ENCODE measurements at places on chromosomes 5 and 9. TPM values are rescaled to one million over a fixed set of nuclear protein-coding genes. Genes with fewer than 3 reads are reported as not detected.

DNA sequence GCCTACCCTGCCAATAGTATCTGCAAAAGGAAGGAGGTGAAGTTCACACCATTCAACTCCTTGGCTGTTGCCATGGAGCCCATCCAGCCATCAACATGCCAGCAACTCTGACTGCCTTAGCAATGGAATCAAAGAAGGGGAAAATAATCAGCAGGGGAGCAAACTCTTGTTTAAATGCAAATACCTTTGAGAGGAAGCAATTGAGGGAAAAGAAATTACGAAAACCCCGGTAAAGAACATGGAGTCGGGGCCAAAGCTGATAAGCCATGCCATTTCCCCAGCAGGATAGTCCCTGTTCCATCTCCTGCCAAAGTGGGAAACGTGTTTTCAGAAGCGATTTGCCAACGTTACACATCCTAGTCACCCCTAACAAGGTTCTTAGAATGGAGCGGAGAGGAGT lies 69.0 kb downstream of the MFAP3 start:
- DNase-seq = no peak

GRCh38 chr5:19928562-19929421 lies 59.2 kb downstream of the CDH18 start:
- DNase-seq = no peak

DNA sequence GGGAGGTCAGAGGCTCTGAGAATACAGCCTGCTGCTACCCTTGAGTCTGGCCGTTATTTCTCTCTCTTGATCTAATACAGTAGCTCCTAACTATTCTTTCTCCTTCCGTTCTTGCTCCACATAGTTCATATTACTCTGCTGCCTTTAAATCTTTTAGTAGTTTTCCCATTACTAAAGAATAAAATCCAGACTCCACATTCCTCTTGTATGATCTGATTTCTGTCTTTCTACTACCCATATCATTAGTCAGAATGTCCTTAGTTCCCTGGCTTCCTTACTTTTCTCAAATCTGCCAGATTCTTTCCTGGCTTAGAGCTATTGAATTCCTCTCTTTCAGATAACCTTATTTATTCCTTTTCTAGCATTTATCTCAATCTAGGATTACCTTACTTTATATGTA lies 40.0 kb downstream of the MARCHF6 start:
- DNase-seq = no peak

DNA sequence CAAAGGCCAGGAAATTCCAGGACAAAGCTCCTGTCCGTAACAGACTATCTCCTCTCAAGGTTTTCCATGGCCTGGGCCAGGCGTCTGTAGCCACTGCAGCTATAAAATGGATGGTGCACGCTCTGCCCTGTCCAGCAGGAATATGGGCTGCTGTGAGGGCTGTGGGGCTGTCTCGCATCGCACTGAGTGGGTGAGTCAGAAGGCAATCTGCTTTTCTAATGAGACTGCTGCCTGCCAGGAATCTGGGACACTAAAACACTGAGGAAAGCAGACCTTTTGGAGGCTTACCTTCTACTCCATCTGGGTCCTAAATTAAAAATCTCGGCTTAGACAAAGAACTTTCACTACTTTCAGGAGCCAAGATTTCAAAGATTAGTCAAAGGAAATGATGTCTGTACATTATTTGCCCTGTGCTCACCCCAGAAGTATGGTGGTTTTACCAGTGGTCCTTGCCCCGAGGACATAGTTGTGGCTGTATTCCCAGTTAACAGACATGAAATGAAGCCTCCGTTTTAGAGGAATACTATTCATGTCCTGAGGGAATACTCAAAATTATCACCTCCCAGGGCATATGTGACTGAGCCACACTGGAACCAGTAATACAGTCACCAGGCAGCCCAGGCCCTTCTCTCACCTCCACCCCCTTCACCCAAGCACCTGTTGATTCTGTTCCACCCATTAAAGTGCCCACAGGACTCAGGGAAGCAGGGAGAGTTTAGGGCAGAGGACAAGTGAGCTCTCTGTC lies 56.4 kb downstream of the PFDN1 start:
- DNase-seq = peak; percentile 80

DNA sequence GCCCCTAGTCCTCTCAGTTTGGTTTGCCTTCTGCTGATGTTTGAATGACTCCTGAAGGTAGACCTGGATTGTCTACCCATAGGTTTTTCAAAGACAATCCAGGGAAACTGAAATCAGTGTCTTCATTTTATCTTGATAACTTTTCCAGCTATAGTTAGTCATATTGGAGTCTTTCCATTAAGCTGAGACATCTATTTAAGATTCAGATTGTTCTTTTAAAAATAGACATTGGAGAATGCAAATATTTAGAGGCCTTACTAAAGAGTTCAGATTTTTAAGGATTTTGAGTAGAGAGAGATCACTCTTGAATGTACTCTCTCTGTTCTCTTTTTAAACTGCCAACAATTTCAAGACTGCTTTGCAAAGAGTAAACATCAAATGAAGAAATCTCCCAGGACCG lies 69.1 kb downstream of the GDNF start:
- DNase-seq = no peak

The TXNDC8 gene
- not detected for polyA plus RNA-seq

DNA sequence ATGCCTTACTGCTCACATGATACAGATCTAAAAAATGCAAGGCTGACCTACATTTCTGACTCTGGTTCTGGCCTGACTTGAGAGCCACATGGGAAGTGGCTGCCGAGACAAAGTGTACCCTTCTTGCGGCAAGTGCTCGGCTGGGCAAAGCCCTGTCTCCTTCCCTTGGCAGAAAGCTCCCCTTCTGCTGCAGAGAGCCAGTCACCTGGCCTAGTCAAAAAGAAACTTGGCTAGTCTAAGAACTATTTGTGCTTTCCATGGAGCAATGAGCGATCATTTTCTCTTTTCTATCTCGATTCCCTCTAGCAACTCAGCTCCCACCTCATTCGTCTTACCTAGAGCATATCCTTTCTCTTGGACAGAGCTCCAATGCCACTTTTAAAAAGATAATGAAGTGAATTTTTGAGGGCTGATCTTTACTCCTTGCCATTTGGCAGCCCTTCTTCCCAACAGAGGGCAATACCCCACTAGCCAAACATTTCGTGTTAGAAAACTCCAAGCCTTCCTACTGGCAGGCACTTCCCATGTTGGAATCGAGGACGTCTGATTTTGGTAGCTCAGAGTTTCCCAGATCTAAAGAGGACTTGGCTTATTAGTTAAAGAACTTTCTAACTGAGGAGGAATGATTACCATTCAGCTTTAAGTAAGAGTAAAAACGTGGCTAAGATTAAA lies 108.1 kb upstream of the PRRC1 start:
- DNase-seq = no peak

GRCh38 chr5:152389208-152389849 lies 15.8 kb downstream of the NMUR2 start:
- no peak for DNase-seq

GRCh38 chr5:16450163-16450562 lies 15.4 kb downstream of the ZNF622 start:
- no peak for DNase-seq

GRCh38 chr5:146725025-146725424 lies 153.5 kb downstream of the PPP2R2B start:
- no peak for DNase-seq

- no peak for DNase-seq
Measured at GRCh38 chr5:78628270-78628992, 20.1 kb downstream of the LHFPL2 start.

The FSD1L gene
- polyA plus RNA-seq = 18.1 TPM

GRCh38 chr5:80799041-80799440 lies 144.3 kb upstream of the DHFR start:
- DNase-seq = no peak

DNA sequence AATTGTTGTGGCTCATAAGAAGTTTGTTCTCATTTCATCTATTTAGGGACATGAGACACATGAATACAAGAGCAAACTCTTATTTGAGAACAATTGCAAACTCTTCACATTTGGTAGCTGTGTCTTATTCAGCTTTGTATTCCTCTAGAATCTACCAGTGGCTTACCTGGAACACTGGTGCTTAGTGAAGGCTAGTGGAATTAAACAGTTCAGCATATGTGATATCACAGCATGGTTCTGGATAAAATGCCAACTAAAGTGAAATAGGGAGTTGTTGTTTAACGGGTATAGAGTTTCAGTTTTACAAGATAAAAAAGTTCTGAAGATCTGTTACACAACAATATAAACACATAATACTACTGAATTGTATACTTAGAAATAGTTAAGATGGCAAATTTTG lies 48.9 kb downstream of the NRG2 start:
- no peak for DNase-seq

DNA sequence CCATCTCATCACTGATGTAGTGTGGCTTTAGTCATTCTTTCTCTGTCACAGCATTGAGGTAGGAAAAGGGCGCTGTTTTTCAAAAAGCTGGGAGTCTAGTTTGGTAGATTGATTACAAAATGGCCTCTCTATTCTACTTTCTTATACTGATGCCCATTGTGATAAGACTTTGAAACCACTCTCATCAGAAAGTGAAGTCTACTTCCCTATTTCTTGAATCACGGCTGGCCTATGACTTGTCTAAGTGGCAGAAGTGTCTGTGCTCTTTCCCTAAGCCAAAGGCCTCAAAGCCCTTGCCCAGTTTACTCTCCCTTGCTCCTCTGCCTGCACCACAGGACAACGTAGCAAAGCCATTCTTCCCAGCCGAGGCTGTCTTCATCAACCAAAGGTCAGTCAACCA lies 83.0 kb upstream of the IL33 start:
- DNase-seq = no peak

GRCh38 chr5:66174338-66174737 lies 30.2 kb downstream of the SREK1 start:
- no peak for DNase-seq

The ARSB gene
- 19.4 TPM for polyA plus RNA-seq

The ADRB2 gene
- polyA plus RNA-seq = 1.5 TPM

The COL23A1 gene
- polyA plus RNA-seq = 1.8 TPM

DNA sequence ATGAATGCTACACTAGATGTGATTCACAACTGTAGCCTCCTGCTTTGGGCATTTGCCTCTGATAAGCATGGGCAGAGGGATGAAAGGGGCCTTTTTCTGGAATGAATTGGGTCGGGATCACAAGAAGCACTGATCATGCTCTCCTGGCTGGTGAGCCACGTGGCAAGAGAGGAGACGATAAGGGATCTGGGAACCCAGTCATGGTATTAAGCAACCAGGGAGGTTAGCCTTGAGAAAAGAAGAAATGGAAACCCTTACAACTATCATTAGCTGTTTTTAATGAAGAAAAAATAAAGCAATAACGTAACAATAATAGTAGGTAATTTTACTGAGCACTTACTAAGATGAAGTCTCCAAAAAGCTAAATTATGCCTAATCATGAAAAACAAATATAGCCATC lies 50.0 kb upstream of the RAI14 start:
- DNase-seq = no peak

The LHX3 gene
- not detected for polyA plus RNA-seq

The SHOC1 gene
- polyA plus RNA-seq = 0.26 TPM

The RORB gene
- polyA plus RNA-seq = 0.06 TPM

DNA sequence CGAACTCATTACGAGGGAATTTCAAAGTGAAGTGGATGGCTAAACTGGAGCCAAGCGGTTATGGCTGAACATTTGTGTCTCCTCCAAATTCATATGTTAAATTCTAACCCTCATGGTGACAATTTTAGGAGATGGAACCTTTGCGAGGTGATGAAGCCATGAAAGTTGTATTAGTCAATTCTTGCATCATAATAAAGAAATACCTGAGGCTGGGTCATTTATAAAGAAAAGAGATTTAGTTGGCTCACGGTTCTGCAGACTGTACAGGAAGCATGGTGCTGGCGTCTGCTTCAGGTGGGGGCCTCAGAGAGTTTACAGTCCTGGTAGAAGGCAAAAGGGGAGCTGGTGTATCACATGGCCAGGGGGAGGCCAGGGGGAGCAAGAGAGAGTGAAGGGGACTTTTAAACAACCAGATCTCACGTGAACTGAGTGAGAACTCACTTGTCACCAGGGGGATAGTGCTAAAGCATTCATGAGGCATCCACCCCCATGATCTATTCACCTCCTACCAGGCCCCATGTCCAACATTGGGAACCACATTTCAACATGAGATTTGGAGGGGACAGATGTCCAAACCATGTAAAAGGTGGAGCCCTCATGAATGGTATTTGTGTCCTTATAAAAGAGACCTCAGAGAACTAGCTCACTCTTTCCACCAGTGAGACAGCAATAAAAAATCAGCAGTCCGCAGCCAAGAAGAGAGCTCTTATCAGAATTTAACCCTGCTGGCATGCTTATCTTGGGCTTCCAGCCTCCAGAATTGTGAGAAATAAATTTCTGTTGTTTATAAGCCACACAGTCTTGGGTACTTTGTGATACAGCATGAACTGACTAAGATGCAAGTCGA lies 143.4 kb downstream of the MTRR start:
- DNase-seq = no peak

DNA sequence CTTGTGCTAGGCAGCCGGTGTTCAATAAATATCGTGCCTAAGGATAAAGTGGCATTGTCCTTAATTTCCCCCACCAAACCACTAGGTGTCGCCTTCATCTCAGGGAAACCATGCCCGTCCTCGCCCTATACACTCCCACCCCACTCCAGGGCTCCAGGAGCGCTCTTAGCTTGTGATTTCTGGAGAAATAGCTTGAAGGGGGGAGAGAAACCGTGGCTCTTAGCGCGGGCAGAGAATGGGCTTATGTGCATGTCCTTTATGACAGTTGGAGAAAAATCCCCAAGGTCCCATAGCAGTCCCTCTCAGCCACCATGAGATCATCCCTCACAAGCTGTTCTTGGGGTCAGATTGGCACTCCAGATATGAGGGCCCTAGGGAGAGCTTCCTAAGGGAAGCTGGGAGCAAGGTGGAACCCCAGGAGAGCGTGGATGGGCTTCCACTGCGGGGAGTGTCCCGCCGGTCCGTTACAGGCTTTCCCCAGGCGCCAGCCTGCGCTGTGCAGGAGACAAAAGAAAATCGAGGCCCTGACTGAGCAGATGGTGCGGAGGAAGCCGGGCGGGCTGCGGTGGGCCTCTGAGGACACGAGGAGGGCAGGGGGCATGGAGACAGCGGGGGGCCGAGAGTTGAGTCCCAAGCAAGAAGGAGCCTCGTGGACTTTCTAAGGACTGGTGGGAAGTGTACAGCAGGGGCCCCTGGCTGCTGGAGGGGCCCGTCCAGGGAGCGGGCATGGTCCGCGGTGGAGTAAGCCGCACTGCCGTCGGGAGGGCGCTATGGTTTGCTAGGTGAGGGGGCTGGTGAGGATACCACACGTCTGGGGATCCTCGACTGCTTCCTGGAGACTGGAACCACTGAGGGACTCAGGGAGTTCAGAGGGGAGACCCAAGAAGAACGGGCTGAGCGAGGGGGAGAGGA lies 750 bp upstream of the NPR2 start:
- DNase-seq = peak; percentile 87

DNA sequence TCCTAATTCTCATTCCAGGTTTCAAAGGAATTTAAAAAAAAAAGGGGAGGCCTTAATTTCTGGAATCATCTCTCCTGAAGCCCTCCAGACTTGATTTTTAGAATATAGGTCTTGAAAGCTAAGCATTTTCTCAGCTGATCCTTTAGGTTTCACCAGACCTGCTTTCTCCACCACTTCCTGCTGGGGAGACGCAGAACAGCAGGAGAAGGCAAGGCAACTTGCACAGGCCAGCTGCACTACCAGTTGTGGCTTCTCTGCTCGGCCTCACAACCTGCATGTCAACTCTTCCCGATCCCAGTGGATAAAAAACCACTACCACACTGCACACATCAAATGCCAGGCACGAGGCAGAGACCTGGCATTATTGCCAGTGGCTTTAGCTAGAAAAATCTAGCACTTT lies 119.8 kb downstream of the SIL1 start:
- DNase-seq = no peak

GRCh38 chr5:5182508-5183188 lies 42.5 kb downstream of the ADAMTS16 start:
- DNase-seq = no peak

- no peak for DNase-seq
Measured at GRCh38 chr9:79759460-79759859, 187.7 kb downstream of the TLE4 start.

All from hindlimb muscle (tissue), 1 donor.